ENCODE measurements at places on chromosomes 6 and 20.
A peak's percentile ranks its signal among the peaks of the same experiment; 100 is the strongest.

DNA sequence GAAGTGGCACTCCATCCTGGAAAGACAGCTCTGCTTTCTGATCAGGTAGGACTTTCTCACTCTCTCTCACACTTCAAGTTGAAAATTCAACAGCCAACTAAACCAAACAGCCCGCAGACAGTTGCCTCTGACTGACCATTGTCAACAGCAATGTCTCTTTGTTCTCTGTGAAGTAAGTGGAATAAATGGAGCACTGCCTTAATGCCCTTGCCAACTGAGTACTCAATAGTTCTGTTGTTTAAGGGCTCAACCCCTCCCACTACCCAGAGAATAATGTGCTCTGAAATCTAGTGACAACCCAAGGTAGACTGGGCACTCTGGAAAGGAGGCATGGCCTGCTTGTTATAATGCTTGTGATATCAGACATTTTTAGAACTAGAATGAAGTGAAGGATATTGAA, 16.8 kb upstream of the BCLAF1 start:
- peak; percentile 6 for DNase-seq

DNA sequence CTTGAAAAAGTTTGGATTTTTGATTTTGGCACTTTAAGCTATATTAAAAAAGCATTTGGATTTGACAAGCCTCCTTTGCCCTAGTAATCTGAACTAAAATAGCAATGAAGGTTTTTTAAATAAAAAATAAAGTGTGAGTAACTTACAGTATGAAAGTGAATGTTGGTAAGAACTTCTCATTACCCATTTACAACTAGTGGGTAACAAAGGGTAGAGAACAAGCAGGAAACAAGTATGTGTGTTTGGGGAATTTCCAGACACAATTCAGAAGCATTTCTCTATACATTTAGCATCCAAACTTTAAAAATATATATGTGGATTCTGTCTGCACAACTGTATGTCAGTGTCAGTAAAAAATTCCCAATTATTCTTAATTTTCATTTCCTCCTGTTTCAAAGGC, 2.9 kb downstream of the TMEM30A start:
- no peak for DNase-seq

GRCh38 chr6:131285548-131285947, 150.3 kb downstream of the AKAP7 start:
- no peak for DNase-seq

DNA sequence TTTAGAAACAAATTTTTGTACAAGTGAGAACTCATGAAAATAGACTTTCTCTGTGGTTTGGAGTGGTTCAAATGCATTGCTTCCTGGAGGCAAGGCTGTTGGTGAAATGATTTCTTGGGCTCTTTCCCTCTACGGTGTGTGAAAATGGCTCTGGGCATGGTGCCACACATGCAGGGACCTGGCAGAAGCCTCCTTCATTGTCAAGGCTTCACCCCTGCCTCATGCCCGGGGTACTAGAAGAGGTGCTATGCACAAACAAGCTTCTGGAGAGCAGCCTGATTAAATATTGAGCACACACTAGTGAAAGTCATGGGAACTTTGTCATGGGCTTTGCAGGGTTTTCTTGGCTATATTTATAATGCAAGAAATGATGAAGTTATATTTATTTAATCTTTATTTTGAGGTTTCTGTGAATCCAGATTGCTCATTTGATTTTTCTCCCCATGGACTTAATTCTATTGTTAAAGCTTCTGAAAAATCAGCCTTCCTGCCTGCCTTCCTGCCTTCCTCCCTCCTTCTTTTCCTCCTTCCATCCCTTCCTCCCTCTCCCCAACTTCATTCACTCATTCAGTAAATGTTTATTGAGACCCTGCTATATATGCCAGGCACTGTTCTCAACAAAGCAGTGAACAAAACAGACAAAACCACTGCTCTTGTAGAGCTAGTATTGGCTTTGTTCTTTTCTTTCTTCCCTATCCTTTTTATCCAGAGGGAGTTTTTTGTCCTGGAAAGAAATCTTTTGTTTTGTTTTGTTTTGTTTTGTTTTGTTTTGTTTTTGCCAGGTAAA, 21.0 kb downstream of the C6orf89 start:
- no peak for DNase-seq

- no peak for DNase-seq
Measured at GRCh38 chr20:23126281-23127061, 40.3 kb upstream of the CD93 start.

DNA sequence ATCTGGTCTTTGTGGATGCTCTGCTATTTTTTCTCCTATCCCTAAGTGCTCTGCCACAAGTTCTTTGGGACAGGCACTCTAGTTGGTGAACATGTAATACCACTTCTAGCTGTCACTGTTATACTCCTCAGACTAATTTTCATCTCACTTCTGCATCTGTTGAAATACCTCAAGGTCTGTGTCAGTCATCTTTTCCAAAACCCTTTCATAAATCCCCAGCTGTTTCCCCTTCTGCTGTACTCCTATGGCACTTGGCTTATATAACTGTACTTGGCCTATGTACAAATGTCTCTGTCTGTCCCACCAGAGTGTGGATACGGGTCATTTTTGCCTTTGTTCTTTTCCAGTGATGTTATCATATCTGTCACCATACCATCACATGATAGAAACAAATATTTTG, 124.2 kb downstream of the FHL5 start:
- no peak for DNase-seq

DNA sequence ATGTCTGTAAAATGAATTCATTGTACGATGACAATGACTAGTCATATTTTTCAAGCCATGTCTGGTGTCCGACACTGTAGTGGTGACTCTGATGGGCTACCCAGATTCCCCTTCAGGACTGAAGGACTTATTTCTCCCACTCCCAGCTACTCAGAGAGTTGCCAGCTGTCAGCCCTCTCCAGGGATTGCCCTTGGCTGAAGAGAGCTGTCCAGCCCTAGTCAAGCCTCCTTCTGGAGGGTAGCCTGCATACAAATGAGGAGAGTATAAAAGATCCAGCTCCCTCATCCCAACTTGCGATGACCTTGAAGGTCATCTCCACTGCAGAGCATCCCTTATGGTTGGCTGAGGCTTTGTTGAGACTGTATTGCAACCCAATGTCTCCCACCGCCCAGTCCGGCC, 29.9 kb downstream of the JPH2 start:
- no peak for DNase-seq

DNA sequence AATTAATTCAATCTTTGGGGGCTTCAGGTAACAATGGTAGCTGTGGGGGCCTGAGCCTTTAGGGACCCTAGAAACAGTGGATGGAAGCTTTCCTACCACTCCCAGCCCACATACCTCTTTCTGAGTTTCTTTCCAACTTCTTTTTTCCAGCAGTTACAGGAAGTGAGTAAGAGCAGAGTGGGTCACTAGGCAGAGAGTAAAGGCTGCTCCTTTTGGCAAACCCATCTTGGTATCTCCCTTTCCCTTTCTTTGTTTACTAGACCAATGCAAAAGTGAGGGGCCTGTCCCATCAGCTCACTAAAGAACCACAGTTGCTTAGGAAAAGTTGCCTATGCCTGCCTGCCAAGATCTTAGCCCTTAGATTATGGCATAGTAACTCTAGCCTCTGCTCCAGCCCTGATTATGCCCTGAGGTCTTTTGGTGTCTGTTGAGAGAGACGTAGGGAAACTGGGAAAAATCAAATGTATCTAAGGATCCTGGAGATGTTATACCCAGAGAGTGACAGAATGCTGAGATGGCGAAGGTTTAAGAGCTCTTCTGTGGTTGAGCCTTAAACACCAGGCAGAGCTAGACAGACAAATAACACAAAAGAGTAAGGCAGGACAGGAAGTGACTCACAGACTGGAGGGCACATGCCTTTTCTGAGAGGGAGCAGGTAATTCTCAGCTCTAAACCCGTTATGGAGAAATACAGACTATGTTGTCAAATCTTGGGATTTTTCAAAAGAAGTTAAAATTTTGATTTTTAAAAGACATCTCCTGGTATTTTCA, 31.3 kb downstream of the TRMT6 start:
- DNase-seq = no peak

GRCh38 chr6:168528474-168529095, 87.6 kb downstream of the SMOC2 start:
- no peak for DNase-seq

DNA sequence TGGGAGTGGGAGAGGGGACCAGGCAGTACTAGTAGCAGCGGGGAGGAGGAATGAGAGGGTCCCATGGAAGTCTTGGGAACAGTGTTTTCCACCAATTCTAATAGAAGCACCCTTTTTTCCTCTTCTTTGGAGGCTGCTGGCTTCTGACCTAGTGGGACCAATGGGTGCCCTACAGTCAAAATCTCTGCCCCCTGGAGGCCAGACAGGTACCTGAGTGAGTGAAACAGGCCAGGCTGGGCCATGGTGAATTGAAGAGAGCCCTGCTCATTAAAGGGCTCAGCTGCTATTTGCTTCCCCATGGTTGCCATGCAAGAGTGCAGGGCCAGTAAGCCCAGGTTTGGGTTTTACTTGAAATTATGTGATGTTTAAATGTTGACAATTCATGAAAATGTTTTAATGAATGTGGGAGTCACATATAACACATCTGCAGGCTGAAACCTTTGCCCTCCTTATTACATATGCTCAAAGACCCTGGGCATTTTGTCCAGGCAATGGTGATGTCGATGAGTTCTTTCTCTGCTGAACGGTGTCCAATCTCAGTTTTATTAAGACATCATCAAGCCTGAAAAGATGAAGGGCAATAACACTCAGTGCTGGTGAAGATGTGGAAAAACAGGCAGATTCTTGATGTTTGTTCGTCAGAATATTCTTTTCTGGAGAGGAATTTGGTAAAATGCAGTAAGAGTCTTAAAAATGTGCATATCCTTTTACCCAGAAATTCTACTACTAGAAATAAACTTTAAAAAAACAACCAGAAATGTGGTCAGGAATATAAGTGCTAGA, 42.3 kb upstream of the OCSTAMP start:
- no peak for DNase-seq

DNA sequence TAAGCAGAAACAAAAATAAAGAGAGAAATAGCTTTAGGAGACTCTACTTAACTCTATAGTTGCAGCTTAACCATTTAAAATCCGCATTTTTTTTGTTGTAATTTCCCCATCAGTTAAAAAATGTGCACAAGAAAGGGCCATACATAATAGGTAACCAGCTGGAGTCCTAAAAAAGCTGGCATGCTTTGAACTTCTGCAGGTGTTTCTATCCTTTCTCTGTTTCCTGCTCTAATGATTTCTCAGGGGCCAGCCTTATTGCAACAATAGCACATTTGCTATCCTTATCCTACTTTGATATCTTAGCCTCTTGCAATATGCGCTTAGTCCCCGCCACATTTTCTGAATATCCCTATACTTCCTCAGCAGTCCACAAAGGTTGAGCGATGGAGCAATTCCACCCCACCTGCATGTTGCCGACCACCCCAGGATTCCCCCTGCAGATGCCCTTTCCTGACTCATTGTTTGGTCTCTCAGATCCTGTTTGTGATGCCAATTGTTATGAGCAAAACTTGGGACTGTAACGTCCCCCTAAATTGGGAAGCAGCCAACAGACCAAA, 48.5 kb downstream of the TRIM27 start:
- no peak for DNase-seq

DNA sequence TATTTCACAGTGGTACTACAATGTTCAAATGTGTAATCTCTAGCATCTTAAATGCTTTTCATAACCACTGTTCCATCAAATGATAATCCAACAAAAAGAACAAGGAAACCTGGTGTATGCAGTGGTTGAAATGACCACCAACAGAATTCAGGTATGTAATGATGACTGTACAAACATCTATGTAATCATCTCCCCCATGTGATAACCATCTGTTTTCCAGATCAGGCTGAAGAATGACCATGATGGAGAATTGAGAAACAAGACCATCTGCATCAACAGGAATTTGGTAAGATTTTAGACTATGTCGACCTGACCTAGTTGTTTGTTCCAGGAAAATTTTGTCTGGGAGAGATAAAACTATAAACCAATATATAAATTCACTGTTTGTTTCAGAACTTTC, 81.3 kb upstream of the ASCC3 start:
- DNase-seq = no peak

GRCh38 chr6:144922120-144922722, 637.1 kb downstream of the UTRN start:
- DNase-seq = no peak

GRCh38 chr6:54255886-54256285, 52.4 kb upstream of the TINAG start:
- DNase-seq = no peak

DNA sequence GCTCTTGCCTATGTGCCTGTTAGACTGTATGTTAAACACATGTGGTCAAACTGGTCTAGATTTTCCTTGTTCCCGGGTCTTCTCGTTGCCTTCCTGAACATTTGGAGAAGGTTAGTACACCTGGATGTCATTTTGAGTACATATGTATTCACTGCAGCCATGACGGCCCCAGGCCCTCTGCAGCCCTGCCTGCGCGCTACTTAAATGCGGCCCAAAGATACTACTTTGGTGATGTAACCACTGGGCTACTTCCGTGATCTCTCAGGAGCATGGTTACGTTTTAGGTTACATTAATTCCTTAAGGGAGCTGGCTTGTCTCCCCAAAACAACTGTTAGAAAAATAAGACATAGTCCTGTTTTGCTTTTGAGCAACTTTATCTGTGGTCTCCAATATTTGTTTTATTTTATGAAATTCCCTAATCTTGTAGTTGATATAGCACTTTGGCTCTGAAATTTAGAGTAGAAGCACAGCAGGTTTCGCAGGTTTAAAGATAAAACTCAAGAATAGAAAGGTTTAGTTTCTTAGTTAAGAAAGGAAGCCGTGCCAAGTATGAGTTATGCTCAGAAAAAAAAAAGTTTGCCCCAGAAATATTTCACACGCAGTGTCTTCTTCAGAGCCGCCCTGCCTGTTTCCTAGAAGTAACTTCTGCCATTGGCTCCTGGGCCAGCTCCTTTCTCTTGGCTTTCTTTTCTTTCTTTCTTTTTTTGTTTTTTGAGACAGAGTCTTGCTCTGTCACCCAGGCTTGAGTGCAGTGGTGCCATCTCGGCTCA, 38.1 kb downstream of the TIAM2 start:
- DNase-seq = no peak

GRCh38 chr6:26003102-26003694, 40.6 kb downstream of the TRIM38 start:
- DNase-seq = no peak

GRCh38 chr6:41280381-41281057, 6.0 kb downstream of the TREM1 start:
- DNase-seq = no peak

GRCh38 chr6:30002871-30003270, 58.2 kb upstream of the POLR1H start:
- no peak for DNase-seq

DNA sequence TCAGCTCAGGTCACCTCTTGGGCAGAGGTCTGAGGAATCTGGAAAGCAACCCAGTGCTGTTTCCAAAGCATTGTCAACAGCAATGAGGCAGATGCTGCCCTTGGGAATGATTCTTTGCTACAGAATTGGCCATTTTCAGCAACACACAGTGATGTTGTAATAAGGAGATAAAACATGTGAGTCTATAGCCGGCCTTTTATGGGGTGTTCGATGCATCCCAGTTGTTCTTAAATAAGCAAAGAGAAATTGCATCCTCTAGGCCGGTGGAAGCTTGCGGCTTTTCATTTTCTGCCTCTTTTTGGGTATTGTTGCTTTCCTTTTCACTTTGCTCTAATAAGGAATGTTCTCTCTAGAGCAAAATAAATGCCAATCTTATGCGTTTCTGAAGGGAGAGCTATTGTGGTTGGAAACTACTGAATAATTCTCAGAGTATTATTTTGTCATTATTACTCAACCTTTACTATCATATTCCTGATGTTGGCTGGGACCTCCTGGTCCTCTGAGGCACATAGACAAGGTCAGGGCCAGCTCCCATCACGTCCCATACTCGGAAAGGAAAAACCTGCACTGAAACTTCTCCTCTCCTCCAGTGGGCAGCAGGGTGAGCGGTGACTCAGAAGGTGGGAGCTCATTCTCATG, 214.2 kb downstream of the CDH26 start:
- DNase-seq = no peak

- DNase-seq = no peak
Measured at GRCh38 chr20:10935658-10936402, 262.0 kb upstream of the JAG1 start.
